ENCODE measurements at places on chromosomes 2 and 18.
A peak's percentile ranks its signal among the peaks of the same experiment; 100 is the strongest.

DNA sequence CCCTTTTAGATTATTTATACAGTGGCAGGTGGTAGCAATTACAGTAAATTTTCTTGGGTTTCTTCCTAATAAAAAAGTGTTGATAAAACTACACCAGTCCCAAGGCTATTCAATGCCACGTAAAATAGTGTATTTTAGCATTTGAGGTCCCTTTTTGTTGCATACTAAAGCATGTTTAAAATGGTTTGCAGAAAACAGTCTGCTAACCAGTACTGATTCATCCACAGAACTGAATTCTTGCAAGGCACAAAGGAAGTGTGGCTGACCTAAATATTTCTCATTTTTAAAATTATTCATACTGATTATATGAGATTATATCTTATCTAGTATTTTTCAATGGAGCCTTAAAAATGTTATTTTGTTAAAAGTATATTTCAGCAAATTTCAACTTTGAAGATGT, 98.1 kb downstream of the SMAD2 start:
- DNase-seq: no peak

- no peak for DNase-seq
Measured at GRCh38 chr2:178477443-178478129, 814 bp downstream of the FKBP7 start.

DNA sequence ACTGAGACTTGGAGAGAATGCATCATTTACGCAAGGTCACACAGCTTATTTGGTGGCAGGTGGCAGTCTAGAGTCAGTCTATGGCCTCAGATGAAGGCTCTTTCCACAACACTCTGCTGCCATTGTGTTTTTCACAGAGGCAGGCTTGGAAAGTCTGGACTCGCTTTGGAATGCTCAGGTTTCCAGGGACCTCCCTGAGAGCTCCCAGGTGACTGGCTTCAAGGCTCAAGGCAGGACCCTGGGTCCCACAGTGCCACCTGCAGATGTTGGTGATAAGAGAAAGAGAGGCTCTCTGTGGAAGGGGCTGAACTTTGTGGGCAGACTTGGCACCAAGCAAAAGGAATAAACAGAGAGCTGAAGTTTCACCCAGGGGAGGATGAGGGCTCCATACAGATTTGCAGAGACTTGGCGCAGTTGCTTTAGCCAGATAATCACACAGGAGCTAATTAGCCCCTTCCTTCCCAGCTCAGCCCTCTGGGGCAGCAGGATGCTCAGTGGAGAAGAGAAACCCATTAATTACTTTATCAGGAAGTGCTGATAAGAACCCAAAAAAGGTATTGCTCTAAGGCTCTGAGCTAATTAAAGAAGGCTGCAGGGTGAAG, 103.5 kb downstream of the LBH start:
- DNase-seq: peak; percentile 38

DNA sequence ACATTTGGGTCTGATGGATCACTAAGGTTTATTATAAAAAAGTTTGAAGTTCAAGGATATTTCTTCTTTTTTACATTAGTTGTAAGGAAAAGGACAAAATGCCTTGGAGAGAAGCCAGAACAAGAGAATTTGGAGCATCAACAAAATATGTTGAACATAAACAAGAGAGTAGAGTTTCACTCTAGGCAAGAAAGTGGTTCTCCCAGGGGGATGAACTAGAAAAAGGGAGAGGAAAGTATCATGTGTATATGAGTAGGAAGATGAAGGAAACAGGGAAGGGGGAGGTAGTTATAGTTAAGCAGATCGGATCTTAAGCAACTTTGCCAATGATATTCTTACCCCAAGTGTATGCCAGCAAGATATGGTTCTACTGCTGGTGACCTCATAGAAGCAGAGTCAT, 63.8 kb upstream of the GALNT3 start:
- no peak for DNase-seq

DNA sequence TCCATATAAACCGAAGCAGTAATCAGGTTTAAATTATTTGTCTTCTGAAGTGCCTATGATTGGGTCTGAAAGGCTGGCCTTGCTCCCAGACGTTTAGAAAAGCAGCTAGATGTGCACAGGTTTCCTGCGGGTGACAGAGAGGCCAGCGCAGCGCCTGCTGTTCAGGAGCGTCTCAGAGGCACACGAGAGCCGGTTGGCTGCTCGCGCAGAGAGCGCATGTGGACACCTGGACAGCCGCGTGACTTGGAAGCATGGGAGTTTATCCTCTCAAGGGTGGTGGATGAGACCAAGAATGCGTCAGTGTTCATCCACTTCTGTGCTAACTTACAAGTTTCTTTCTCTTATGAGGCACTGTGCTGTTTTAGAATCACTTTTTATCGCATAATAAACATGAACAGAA, 303.7 kb downstream of the PTGR3 start:
- no peak for DNase-seq

DNA sequence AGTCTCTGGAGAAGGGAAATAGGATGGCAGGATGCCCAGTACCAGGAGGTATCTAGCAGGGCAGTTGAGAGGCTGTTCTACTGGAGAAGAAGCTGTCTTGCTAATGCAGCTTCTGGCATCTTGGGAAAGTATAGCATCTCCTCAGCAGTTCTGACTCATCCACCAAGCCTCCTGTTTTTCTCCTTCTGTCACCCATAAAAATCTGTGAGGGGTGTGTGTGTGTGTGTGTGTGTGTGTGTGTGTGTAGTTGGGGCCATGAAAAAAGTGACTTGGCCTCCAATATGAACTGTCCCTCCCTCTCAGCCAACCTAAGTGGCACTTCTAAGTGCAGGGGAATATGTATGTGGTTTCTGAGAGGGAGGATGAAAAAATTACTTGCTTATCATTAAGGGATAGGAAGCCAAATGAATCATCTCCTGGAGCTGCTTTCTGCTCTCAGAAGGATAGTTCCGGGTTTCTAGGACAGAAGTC, 83.9 kb downstream of the CBLN2 start:
- DNase-seq: no peak

GRCh38 chr18:34623557-34623956, 86.5 kb upstream of the DTNA start:
- no peak for DNase-seq

- no peak for DNase-seq
Measured at GRCh38 chr2:147293991-147294824, 550.6 kb upstream of the ACVR2A start.

GRCh38 chr18:3397031-3397750, 52.8 kb upstream of the TGIF1 start:
- no peak for DNase-seq

DNA sequence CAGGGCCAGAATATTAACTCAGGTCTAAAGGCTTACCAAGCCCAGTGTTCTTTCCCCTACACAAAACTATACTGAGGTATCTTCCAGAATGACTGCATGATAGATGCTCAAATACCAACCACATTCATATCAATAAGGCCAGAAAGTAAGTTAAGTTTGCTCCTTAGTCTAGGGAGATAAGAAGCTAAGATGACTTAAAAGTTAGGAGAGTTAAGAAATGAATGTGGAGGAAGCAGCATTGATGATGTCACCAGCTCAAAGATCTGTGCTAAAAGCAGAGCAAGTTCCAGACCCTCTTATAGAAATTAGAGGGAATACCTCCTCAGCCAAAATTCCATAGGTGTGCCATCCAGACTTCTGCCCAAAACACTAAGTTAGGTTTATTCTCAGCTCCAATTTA, 6.1 kb downstream of the PPP4R1 start:
- DNase-seq: no peak

- no peak for DNase-seq
Measured at GRCh38 chr2:10550206-10551001, 102.3 kb upstream of the ODC1 start.

- no peak for DNase-seq
Measured at GRCh38 chr18:49279041-49279440, 181.4 kb downstream of the DYM start.

DNA sequence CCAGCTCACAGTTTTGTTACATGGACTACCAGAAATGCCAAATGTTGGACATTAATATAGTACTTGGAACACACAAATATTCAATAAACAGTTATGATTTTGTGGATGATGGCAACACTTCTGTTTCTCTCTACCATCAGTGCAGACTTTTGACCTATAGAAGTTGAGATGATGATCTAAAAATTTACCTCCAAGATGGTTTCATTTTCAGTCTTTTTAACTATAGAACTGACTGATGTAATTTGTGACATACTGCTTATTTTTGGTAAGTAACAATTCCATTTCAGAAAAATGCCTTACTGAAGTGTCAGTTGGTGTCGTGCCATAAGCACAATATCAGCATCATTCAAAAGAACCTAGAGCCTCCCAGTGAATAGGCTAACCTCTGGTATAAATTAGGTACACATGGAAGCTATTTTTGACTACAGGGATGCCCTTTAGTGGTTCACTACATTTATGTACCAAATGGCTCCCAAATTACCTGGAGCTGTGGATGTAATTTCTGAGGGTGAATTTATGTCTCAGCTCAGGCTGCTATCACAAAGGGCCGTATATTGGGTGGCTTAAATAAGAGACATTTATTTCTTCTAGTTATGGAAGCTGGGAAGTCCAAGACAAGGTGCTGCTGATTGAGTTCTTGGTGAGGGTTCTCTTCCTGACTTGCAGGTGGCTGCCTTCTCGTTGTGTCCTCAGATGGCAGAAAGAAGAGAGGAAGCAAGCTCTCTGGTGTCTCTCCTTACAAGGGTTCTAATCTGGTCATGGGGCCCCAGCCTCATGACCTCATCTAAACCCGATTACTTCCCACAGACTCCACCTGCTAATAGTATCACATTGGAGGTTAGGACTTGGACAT, 66.5 kb downstream of the ALPK2 start:
- DNase-seq: no peak

- no peak for DNase-seq
Measured at GRCh38 chr2:129008055-129008880, 689.6 kb upstream of the HS6ST1 start.

GRCh38 chr2:80926168-80926567, 621.6 kb upstream of the LRRTM1 start:
- DNase-seq: no peak

- peak; percentile 51 for DNase-seq
Measured at GRCh38 chr18:13217466-13217961, 1.0 kb upstream of the LDLRAD4 start.

DNA sequence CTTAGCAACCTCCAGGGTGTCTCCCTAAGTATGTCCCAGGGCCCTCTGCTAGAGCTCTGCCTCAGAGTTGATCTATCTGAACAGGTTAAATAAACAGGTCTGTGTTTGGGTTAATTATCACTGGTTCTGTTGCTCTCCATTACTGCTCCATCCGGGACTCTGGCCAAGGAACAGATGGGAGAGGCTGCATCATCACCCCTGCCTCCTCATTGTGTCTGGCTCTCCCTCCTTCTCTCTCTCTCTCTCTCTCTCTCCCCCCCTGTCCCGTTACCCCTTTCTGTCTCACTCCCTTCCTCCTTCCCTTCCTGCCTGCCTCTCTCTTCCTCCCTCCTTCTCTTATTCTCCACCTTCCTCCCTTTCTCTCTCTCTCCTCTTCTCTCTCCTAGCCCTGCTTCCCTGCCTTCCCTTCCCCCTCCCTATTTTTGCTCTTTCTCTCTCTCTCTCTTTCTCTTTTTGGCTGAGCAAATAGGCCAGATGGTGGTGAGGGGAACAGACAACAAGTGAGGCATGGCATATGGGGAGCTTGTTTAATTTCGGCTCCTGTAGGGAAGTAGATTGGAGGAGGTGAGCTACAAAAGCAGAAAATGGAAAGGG, 62.1 kb downstream of the SETBP1 start:
- DNase-seq: no peak

DNA sequence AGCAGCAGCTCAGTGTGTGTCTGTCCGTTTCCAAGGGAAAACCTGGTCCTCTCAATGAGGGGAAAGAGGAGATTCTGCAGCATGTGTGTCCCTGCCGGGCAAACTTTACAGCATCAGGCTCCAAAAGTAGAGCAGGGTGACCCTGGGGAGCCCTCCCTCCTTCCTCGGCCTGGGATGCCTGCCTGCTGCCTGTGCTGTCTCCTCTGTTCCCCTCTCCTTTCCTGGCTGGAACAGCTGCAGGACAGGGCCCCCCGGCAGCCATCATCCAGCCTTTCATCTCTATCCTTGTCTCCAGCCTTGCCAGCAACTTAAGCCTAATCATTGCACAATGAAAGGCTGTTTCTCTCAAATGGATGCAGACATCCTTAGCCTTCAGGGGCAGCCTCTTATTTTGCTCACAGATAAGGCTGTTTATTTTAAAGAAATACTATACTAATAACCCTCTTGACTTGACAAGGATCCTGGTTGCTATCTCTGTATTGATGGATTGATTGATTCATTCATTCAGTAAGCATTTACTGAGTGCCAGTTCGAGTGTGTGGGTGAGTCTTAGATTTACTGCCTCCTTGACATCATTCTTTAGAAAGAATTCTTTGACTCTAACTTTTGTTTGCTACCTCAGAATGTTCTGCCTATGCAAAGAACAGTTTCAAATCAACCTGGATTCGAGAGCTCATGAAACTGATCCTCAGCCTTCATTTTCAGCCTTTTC, 40.6 kb upstream of the EDAR start:
- no peak for DNase-seq

GRCh38 chr2:179106676-179107428, 56.9 kb upstream of the CCDC141 start:
- DNase-seq: no peak

GRCh38 chr18:10138719-10139118, 224.9 kb downstream of the VAPA start:
- no peak for DNase-seq

GRCh38 chr2:187514930-187515329, 39.3 kb downstream of the TFPI start:
- DNase-seq: no peak

DNA sequence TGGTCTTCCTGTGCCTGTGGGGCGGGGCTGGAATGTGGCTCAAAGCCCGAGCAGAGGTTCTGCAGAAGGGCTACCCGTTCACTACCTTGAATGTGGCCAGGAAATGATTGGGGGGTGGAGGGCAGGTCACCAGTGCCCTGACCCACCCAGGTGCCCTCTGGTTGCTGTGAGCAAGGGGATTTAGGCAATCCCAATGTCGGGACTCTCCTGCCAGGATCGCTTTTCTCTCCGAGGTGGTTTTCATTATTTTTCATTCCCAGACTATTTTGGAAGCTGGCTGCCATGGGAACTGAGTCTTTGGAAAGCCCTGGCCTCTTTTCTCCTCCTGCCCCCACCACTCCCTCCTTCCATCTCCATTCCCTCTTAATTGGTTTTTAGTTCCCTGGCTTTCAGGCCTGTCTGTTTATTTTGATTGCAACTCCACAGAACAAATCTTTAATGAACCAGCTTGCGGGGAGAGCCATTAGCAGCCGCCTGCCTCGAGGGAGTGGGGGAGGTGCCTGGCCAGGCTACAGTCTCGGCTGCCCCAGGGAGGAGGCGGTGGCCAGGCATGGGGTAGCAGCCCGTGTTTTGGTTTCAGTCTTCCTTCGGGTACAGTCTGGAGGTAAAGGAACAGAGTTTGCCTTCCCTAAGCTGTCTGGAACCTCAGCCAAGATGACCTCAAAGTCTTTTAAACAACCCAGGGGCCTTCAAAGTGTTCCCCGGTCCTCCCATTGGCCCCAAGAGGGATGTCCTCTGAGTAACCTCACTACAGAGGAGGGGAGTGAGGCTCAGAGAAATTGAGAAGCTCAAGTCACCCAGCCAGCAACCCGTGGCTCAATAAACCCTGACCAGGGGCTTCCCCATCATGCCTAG, 114.4 kb upstream of the HAAO start:
- no peak for DNase-seq

Data from CD4-positive, alpha-beta T cell (primary cell).